Activated CD4-positive, alpha-beta T cell treated with anti-CD3 and anti-CD28 coated beads for 36 hours (primary cell): ENCODE measurements at places on chromosomes 5 and 9. TPM values are rescaled to one million over a fixed set of nuclear protein-coding genes. Genes with fewer than 3 reads are reported as not detected.

Gene SPRY4
- total RNA-seq: 0.93 TPM

Gene ASB6
- 13.4 TPM for total RNA-seq

Gene C9orf153
- 0.46 TPM for total RNA-seq

Gene PCDHGC4
- not detected for total RNA-seq

Gene CEP120
- 32.5 TPM for total RNA-seq

Gene TMC1
- total RNA-seq: not detected

Gene BTNL8
- total RNA-seq: 0.11 TPM

Gene FGF1
- not detected for total RNA-seq

Gene KCTD16
- total RNA-seq: 0.14 TPM

Gene INSL4
- total RNA-seq: not detected

DNA sequence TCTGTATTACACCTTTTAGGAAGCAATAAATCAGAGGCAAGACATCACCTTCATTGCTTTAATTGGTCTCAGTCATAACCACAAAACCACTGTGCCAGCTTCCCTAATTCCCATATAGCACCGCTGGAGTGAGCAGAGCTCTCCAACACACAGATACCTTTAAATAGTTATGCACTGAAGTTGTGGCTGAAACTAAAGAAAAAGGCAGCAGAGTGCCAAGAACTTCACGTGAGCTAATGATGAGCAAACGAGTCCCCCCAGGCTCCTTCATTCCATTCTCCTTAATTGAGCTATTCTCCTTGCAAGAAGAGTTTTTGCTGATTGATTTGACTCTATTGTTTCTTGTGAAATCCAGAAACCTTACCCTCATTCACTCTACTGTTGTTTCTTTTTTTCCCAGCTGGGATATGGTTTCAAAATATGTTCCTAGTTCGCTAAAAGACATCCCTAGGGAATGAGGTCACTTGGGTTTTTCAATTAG, 501.5 kb downstream of the SPATA31D1 start:
- DNase-seq: no peak
- no peak overlapping the region for H3K27ac ChIP-seq
- no peaks in the 10 kb centered on the region for H3K27me3 ChIP-seq
- no peak overlapping the region for H3K4me3 ChIP-seq

DNA sequence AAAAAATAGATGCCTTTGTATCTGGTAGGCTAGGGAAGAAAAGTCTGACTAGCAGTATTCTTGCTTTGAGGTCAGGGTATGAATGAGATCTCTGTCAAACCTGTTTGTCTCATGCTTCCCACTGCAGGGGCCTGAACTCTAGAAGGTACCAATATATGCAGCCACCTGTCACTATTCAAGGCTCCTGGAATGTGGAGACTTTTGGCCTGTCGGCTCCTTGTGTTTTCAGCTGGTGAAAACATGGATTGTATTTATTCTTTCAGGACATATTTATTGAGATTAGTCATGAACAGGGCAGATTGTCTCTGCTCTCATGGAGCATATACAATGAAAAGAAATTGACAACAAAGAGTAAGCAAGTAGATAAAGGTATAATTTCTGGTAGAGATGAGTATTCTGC, 255.8 kb downstream of the ARHGAP26 start:
- no peak overlapping the region for H3K27ac ChIP-seq
- H3K36me3 ChIP-seq: no peaks in the 10 kb centered on the region
- no peak for DNase-seq
- H3K27me3 ChIP-seq: no peaks in the 10 kb centered on the region

DNA sequence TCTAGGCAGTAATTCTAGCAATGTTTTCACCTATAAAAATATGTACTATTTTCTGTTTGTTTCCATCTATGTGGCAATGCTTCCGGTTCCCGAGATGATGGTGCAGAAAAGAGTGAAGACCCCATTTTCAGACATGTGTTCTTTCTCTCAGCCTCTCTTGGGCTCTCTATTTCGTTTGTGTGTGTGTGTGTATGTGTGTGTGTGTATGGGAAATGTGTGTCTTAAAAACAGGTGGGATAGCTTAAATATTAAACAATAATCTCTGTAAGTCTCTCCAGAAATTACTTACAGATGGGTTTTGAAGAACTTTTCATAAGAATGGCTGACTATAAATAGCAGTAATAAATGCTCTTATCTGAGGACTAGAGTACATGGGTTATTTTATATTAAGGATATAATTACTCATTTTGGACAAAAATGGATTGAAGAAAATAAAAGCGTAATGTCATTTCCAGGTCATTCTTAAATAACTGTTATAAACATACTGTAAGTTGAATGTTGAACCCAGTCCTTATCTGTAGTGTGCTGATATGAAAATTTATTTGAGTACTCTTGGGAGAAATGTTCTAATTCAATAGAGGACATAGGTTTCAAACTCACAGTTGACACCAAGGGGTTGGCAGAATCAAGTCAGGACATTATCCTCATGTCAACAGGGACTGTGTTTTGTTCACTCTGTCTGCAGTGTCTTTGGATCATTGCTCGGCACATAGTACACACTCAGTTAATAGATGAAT, 31.1 kb downstream of the PCSK5 start:
- no peak for DNase-seq
- H3K4me3 ChIP-seq: no peak overlapping the region
- H3K4me1 ChIP-seq: peaks cover 15% of the 10 kb centered on the region

DNA sequence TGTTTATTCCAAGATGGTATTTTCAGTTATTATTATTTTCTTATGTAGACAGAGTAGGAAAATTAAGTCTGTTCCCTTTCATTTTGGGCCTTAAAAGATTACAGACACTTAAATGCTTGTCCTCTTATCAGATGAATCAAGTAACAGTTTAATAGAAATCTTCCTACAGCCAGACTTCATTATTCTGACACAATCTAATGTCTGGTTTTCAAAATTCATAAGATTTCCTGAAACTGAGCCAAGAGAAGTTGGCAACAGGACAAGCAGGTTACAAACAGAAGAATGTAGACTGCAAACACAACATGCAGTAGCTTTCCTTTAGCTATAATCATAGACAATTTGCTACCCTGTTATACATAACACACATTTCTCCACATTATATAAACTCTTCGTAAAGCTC, 130.5 kb downstream of the FBXL17 start:
- H3K36me3 ChIP-seq: no peaks in the 10 kb centered on the region
- no peaks in the 10 kb centered on the region for H3K27me3 ChIP-seq
- no peak overlapping the region for H3K4me3 ChIP-seq

GRCh38 chr9:104778802-104779201, 14.9 kb downstream of the NIPSNAP3B start:
- no peak overlapping the region for H3K4me3 ChIP-seq
- no peaks in the 10 kb centered on the region for H3K36me3 ChIP-seq
- DNase-seq: no peak
- no peaks in the 10 kb centered on the region for H3K27me3 ChIP-seq
- no peak overlapping the region for H3K27ac ChIP-seq

DNA sequence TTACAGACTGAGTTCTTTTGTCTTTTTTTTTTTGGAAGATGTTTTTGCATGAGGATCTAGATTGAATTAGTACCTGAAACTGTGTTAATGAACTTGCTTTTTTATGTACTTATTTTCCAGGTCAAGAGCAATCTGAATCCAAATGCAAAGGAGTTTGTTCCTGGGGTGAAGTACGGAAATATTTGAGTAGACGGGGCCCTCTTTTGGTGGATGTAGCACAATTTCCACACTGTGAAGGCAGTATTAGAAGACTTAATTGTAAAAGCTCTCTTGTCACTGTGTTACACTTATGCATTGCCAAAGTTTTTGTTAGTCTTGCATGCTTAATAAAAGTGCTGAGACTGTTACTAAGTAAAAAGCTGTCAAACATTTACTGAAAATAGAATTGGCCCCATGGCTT, 14.5 kb downstream of the SLC23A1 start:
- no peak overlapping the region for H3K4me3 ChIP-seq
- no peaks in the 10 kb centered on the region for H3K27me3 ChIP-seq
- no peak overlapping the region for H3K27ac ChIP-seq
- peaks cover 38% of the 10 kb centered on the region for H3K36me3 ChIP-seq

- no peak for DNase-seq
- H3K4me3 ChIP-seq: no peak overlapping the region
- no peaks in the 10 kb centered on the region for H3K36me3 ChIP-seq
These were observed 7.1 kb upstream of the DELE1 start for GRCh38 chr5:141916522-141916921.

- H3K27ac ChIP-seq: no peak overlapping the region
- no peaks in the 10 kb centered on the region for H3K27me3 ChIP-seq
- no peak for DNase-seq
- H3K4me1 ChIP-seq: no peaks in the 10 kb centered on the region
- peaks cover 2% of the 10 kb centered on the region for H3K36me3 ChIP-seq
These were observed 203.0 kb downstream of the ATPSCKMT start for GRCh38 chr5:10046676-10047075.

GRCh38 chr9:82080265-82080664, 91.7 kb downstream of the SPATA31D1 start:
- no peaks in the 10 kb centered on the region for H3K4me1 ChIP-seq
- no peak overlapping the region for H3K4me3 ChIP-seq
- H3K36me3 ChIP-seq: no peaks in the 10 kb centered on the region

- no peak for DNase-seq
- H3K27ac ChIP-seq: no peak overlapping the region
- no peaks in the 10 kb centered on the region for H3K4me1 ChIP-seq
- no peaks in the 10 kb centered on the region for H3K36me3 ChIP-seq
- no peaks in the 10 kb centered on the region for H3K27me3 ChIP-seq
These were observed 354.0 kb upstream of the CLINT1 start for GRCh38 chr5:158212917-158213316.

DNA sequence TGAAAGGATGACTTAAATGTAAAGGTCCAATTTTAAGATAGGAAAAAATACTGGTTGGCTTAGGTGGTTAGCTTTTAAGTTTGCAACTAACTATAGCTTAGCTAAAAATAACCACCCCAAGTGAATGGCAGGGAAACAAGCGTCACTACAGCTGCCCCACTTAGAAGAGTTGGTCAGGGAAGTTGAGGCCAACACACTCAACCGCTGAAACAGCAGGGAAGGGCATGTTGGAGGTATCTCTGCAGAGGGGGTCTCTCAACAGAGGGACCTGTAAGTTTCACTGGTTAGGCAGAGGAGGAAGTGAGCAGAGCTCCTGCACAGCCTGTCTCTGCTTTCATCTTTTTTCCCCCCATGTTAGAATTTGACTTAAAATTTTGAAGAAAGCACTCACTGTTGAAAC, 75.3 kb downstream of the LHFPL2 start:
- H3K27me3 ChIP-seq: no peaks in the 10 kb centered on the region
- H3K4me1 ChIP-seq: no peaks in the 10 kb centered on the region
- H3K27ac ChIP-seq: no peak overlapping the region
- H3K36me3 ChIP-seq: no peaks in the 10 kb centered on the region
- no peak overlapping the region for H3K4me3 ChIP-seq
- no peak for DNase-seq

- H3K4me1 ChIP-seq: peaks cover 79% of the 10 kb centered on the region
- H3K27ac ChIP-seq: peak overlapping the region; percentile 95
- peaks cover 5% of the 10 kb centered on the region for H3K36me3 ChIP-seq
- H3K27me3 ChIP-seq: peaks cover 1% of the 10 kb centered on the region
- H3K4me3 ChIP-seq: peak overlapping the region; percentile 45
These were observed 34.5 kb upstream of the TCF7 start for GRCh38 chr5:134079748-134080581.

- no peak for DNase-seq
- H3K4me3 ChIP-seq: no peak overlapping the region
- no peak overlapping the region for H3K27ac ChIP-seq
- H3K27me3 ChIP-seq: no peaks in the 10 kb centered on the region
- H3K4me1 ChIP-seq: no peaks in the 10 kb centered on the region
- peaks cover 2% of the 10 kb centered on the region for H3K36me3 ChIP-seq
These were observed 56.1 kb upstream of the CKMT2 start for GRCh38 chr5:81177061-81177460.

DNA sequence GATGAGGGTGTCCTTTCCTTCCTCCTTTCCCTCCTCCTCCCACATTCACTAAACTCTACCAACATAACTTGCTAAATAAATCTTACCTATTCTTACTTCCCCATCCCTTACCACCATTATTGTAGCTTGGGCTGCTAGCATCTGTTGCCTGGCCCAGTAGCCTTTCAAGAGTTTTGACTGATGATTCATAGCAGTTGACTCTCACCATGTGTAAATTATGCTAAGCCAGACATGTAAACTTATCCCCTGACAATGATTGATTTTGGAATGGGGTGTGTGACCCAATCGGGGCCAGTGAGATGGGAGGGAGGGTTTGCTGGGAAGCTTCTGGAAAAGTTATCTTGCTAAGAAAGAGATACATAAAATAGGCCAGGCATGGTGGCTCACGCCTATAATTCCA, 161.8 kb upstream of the SPRY4 start:
- H3K27me3 ChIP-seq: no peaks in the 10 kb centered on the region
- H3K4me1 ChIP-seq: peaks cover 1% of the 10 kb centered on the region
- no peak overlapping the region for H3K4me3 ChIP-seq
- no peak for DNase-seq
- peaks cover 4% of the 10 kb centered on the region for H3K36me3 ChIP-seq

DNA sequence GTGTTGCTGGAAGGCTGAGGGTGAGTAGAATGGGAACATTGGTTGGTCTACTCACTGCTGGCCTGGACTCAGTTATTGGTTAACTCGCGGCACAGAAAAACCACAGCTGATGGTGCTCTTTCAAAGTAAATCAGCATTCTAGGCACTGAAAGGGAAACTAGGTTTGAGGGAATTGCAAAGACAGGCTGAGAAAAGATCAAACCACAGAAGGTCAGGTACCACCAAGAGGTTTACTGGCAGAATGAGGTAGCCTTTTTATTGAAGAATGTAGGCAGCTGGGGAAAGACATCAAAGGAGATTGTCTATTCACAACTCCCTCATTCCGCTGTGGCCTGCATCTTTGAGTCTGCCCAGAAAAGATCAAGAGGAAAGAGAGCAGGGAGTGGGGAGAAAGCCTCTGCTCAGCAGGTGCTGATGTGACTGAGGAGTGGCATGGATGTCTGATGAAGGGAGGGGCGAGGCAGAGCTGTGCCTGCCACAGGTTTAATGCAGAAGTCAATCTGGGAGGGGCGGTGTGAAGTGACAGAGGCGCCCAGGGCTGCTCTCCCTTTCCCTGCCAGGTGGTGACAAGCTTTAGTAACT, 255.5 kb downstream of the MAN2A1 start:
- peaks cover 2% of the 10 kb centered on the region for H3K27me3 ChIP-seq
- H3K4me3 ChIP-seq: no peak overlapping the region
- peak; percentile 52 for DNase-seq
- peaks cover 17% of the 10 kb centered on the region for H3K4me1 ChIP-seq

DNA sequence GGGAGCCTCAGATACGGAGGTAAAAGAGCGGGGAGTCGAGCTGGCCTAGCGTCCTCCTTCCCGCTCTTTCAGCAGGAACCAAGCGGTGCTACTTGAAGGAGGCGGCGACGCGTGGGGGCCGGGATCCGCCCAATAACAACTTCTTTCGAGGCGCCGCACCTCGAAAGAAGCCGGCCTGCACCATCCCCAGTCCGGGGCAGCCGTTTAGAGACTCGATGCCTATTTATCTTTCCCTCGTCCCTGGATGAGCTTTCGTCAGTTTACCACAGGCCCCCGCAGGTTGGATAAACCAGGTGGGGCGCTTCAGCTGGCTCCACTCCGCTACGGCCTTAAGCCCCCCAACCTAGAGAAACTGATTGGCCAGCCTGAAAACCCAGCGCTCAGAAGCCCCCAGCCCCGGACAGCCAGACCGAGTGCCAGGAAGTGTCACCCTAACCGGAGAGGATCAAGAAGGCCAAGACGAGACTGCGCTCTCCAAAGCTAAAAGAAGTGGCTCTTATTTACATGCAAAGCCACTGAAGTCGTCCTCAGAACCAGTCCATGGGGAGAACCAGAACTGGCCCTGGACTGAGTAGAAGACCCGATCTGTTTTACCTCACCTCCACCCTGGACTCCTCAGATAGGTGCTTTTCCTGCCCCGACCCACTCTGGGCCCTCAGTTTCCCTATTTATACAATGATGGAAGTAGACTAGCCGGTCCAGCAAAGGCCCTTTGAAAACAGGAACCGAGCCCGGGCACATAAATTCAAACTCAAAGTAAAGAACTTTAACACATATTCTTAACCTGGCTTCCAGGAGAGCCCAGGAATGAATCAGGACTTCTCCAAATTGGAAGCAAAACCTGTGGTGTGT, 1.4 kb downstream of the HAND1 start:
- peaks cover 76% of the 10 kb centered on the region for H3K27me3 ChIP-seq
- peak overlapping the region; percentile 2 for H3K4me3 ChIP-seq
- no peak for DNase-seq
